Stimulated activated CD4-positive, alpha-beta T cell treated with anti-CD3 and anti-CD28 coated beads, Interleukin-2, amount 100 ng/mL, for 48 hours (primary cell): ENCODE measurements at places on chromosomes 5 and 9.

DNA sequence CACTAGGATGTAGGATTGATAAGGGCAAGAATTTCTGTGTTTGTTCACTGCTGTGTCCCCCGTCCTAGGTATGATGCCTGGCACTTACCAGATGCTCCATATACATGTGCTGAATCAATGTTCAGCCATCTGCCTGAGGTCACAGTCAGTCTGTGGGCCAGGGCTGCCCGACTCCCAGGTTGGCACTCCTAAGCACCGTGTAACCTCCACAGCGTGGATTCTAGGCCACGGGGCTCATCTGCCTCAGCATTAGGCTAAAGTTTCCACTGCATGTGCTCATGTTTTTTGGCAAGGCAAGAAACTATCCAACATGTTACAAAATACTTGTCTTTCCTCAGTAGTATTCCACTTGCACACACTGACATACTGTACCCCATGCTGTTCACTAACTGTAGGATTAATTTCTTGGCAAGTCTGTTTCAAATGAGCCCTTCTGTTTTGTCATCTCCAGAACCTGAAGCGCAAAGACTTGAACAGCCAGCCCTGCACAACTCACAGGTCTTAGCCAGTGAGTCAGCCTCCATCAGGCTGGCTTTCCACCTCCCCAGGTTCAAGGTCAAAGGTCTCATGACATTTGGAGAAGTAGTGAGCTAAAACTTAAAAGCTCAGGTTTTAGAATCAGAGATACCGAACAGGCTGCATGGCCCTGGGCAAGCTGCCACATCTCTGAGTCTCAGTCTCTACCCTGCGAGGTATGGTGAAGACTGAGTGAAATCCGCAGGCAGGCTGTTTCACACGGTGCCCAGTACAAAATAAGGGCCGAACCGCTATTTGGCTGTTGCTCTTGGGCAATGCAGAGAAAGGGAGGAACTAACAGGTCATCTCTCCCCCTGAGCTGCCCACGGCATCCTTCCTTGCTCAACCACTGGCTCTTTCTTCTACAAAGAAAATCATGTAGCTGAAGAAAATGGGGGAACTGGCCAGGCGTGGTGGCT lies 7.2 kb downstream of the TOR1A start:
- DNase-seq, result no peak

DNA sequence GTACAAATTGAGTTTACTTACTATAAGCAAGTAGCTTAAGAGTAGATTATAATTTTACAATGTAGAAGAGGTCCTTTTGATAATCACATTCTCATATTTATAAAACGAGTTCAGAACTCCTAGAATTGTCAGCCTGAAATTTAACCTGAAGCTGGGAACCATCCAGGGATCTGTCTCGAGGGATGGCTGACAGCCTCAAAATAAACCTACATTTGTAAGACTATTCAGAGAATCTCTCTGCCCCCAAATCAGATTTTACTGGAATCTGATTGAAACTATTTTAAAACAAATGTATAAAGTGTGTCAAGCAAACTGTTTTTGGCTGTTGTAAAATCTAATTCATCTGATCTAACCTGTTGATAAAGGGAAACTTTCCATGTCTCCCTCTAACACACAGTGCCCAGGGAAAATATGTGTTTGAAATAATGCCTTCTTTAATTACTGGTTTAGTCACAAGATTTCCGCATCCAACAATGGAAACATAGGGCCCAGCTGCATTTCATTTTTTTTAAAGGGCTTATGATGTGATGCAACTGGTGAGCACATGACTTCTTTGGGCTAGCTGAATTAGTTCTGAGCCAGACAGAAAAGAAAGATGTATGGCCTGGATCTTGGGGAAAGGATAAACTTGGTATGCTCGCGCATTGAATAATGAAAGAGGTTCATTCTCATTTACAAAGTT lies 30.3 kb downstream of the SLC25A46 start:
- no peak for DNase-seq

GRCh38 chr5:178476972-178477754 lies 113.0 kb downstream of the COL23A1 start:
- DNase-seq, result no peak

DNA sequence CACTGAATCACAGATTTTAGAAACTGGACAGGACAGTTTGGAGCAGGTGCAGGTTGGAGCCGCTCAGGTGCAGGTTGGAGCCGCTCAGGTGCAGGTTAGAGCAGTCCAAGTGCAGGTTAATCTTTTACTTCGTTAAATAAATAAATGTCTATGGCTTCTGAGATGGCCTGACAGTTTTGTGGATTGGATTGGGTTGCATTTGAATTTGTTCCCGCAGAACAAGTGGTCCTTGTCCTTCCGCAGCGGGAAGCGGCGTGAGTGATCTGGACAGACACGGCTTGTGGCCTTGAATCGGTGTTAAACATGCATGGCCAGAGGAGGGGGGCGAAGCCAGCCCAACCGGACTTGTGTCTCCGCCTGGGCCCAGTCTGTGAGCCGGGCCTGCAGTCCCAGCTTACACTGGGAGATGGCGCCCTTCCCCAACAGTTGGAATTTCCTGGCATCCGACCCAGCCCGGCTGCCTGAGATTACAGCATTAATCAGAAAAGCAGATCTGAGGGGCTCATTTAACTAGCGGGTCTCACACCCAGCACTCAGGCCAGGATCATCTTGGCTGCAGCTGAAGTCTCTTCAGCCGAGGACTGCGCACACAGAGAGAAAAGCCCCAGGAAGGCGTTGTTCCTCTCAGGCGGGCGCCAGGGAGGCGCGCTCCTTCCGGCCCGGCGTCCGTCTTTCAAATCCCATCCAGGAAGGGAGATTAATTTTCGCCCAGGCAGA lies 1.5 kb upstream of the OLFM1 start:
- DNase-seq, result peak; percentile 63

- DNase-seq, result no peak
Observed at GRCh38 chr9:137685035-137685740, 66.4 kb downstream of the EHMT1 start.

DNA sequence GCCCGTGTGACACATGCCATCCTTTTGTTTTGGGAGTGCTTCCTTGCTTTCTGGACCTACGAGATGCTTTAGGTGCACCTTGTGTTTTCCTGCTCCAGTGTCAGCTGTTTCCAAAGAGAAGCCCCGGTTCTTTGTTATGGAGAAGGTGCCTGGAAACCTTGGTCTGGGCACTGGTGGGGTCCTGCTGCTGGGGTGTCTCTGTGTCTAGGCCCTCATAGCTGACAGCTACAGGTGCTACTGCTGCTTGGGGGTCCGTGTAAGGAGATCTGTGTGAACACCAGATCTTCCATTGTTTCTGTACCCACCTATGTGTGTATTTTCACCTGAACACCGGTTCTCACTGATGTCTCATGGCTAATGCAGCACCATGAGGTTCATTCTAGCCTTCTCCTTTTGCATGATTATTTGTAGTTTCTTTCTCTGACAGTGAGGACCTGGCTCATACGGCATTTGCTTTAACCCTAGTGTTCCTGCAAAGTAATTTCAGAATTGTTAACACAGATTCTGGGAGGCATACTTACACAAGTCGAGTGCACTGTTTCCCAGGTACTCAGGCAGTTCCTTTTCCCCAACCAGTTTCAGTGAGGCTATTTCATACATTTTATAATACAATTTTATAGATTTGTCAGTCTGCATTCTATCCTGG lies 13.2 kb upstream of the FAM120AOS start:
- no peak for DNase-seq

DNA sequence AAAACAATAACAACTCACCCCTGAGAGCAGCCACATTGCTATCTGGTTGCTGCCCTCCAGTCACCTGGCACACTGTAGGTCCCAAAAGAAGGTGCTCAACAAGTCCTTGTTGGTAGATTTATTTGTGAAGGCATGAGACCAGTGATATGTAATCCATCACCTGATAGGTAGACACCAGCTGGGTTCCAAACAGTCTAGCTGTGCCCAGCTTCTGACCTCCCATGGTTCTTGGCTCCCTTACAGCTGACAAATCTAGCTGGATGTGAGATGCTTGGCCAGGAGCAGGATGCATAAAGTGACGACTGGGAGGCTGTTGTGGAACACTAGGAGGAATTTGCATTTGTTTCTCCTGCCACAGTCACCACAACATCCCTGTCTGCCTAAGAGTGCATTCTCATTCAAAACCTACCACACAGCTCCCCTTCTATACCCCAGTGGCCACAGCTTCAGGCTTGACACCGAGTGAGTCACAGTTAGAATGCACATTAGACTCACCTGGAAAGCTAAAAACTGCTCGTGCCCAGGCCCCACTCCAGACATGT lies 7.8 kb upstream of the VLDLR start:
- DNase-seq, result no peak

GRCh38 chr9:69750085-69750484 lies 9.7 kb downstream of the PTAR1 start:
- DNase-seq, result no peak

DNA sequence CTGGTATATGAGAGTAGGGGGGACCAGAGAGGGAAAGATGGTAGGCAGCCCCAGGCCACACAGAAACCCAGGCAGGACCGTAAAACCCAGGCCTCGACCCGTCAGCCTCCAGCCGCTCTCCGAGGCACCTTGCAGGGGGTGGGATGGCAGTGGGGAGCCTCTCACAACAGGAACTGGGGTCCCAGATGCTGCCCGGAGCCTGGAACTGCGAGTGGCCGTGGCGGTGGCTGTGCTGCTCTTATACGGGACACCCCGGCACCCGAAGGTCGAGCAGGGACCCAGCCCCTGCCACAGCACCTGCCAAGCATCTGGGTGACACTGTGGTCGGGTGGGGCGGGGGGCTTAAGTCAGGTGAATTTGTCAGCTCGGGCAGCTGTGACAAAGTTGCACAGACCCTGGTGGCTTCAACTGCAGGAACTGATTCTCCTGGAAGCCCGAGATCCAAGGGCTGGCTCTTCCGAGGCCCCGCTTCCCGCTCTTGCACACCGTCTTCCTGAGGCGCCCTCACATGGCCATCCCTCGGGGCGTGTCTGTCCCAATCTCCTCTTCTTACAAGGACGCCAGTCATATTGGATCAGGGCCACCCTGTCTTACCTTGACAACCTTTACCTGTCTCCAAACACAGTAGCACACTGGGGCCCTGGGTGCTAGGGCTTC lies 47.6 kb upstream of the EGFL7 start:
- no peak for DNase-seq

DNA sequence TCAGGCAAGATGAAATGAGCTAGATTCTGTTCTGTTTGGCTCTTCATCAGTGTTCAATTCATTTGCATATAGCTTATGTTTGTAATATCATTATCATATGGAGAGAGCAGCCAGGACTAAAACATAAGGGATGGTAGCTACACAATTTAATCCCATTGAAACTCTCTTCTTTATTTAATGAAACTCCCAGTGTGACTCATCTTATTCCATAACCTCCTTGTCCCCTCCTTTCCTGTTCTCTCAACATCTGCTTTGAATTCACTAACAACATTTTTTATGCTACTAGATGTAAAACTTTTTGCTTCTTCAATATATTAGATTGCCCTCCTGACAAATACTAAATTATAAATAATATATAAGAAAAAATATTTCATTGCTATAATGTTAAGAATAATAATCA lies 1823.4 kb downstream of the MAT2B start:
- DNase-seq, result no peak

DNA sequence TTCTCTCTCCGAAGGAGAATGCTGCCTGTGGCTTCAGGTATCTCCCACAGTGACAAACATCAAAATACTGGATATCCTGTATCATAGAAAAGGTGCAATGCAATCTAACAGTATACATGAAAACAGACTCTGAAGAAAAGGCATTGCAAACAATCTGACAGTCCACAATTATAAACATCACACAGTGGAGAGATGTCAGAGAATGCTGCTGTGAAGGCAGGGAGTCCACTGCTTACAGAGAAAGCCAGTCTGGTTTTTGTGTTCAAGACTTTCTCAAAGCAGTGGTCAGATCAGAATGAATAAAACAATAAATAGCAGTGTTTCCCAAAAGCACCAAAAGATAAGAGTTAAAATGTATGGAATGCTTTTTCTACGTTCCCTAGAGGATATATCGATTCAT lies 28.7 kb downstream of the TTC23L start:
- no peak for DNase-seq

DNA sequence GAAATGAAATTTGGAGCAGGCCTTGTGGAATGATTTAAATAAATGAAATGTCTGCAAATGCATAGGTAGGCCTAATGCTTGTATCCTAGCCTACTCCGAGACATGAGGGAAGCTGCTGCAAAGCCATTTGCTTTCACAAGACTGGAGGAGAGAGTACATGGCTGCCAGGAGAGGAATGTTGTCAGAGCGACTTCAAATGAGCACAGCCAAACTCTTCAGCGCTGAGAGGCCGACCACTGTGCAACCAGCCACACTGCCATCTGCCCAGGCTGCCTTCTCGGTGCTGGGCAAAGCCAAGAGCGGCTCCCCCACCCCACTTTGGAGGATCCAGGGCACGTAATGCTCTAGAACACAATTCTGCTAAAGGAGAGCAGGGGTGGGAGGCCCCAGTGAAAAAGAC lies 122.6 kb downstream of the RASEF start:
- no peak for DNase-seq

DNA sequence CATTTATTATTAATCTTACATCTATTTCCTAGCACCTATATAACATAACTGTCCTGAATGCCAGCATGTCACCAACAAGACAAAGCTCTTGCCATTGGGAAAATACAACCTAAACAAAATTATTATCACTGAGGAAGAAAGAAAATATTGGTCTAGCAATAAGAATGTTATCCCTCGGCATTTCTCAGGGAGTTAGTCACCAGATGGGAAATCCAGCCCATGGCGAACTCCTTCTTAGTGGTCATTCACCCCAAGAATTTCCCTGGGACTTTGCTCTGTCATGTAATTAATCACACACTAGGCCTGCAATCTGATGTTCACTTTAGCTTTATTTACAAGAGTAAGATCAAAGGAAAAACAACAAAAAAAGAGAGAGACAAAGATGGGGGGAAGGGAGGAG lies 56.1 kb upstream of the TAS2R1 start:
- no peak for DNase-seq

- DNase-seq, result no peak
Observed at GRCh38 chr5:126309860-126310259, 113.3 kb upstream of the GRAMD2B start.

GRCh38 chr5:124365361-124365801 lies 381.1 kb downstream of the ZNF608 start:
- DNase-seq, result no peak

DNA sequence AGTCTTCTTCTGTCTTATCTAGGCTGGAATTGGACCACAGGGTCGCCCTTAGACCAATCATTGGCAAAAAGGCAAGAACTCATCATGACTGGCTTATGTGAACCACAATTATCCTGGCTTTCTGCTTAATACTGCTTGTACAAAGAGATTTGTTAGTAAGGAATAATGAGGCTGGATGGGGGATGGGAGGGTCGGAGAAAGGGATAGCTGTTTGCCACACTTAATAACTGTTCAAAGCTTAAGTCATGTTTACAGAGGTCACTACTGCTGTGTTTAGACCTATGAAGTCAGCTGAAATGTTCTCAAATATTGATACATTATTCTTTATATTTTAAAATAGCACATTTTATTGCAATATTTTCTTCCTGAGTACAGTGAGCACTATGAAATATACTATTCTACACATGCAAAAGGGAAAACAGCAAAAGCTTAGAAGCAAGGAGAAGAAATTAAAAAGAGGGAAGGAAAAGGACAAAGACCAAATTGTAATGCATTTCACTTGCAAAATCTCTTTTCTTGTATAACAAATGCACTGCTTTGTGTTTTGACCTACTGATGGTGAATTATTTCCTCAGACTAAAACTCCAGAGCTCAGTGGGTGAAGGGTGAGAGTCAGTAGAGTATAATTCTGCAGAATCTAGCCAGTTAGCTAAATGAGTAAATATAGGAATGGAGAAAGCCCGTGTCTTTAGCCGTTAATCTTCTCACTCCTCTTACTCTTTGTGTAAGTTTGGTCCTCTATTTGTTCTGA lies 404.9 kb upstream of the ZNF608 start:
- DNase-seq, result no peak

- DNase-seq, result no peak
Observed at GRCh38 chr9:98609646-98610045, 99.1 kb downstream of the GABBR2 start.

GRCh38 chr5:32390819-32391591 lies 53.5 kb downstream of the ZFR start:
- DNase-seq, result no peak
